ENCODE measurements at places on chromosomes 1 and 21.
A peak's percentile ranks its signal among the peaks of the same experiment; 100 is the strongest.

DNA sequence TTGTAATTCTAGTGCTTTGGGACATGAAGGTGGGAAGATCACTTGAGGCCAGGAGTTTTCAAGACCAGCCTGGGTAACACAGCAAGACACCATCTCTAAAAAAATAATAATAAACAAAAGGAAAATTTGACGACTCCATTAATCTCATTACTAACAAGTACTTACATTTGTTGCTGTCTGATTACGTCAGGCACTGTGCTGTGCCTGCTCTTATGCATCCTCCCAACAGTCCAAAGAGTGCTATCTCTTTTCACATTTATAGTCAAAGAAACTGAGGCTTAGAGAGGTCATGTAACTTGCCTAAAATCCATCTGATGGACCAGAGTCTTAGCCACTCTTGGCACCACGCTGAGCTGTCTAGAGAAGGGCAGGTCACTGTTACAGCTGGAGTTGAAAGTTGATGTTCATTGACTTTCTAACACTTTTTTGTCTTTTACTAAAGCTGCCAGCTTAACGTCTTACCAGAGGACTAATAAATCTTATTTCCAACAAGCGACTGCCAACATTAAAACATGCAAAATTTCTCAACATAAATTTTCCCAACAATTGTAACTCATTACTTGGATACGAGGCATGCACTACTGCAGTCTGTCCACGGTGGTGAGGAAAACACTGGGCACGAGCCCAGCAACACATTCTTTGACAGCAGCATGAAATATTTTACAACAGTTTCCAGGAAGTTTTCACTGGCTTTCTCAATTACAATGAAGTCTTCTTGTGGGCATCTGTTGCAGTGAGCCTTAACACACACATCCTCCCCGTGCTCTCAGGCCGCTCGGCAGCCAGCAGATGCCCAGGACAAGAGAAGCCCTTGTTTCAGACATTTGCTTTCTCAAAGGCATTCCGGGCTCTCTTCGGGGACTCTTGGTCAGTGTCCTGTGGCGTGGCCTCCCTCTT, 262.9 kb upstream of the PROX1 start:
- peak; percentile 71 for DNase-seq

DNA sequence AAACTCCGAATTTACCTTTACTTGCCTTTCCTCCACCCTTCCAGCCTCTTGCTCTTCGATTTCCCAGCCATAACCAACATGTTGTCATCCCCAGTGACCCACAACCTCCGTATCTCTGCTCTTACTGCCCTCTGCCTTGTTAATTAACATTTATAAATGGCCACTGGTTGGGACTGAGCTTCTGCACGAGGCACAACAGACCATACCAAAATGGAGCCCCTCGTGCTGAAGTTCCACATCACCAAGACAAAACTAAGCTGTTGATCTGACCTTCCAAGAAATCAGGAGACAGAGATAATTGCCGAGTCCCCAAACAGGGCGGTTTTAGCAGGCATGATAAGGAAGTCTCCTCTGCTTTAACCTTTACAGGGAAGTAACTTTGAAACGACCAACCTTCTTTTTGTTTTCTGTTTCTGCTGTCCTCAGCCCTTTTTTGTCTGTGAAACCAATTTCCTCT, 71.9 kb downstream of the NMNAT2 start:
- DNase-seq, result no peak

GRCh38 chr21:45470087-45470515, 65.1 kb downstream of the COL18A1 start:
- DNase-seq, result no peak

GRCh38 chr1:40305451-40305850, 11.6 kb downstream of the COL9A2 start:
- no peak for DNase-seq

DNA sequence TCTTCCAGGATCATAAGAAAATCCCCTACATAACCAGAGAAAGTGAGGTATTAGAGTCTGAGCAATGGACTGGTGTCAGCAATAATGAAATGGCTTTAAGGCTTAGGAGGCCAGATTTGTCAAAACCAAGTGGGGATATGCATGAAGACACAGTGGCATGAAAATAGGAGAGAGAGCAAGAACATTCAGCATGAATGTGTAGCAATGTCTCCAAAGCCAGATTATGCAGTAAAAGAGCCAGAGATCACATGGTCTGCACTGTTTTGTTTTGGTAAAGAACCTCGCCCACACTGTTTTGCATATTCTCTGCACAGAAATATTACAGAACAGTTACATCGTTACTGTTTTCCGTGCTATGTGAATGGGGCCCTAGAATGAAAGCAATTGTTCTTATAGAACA, 589.4 kb downstream of the PLPP3 start:
- no peak for DNase-seq

- no peak for DNase-seq
These were observed 8.2 kb upstream of the METTL18 start for GRCh38 chr1:169802888-169803287.

DNA sequence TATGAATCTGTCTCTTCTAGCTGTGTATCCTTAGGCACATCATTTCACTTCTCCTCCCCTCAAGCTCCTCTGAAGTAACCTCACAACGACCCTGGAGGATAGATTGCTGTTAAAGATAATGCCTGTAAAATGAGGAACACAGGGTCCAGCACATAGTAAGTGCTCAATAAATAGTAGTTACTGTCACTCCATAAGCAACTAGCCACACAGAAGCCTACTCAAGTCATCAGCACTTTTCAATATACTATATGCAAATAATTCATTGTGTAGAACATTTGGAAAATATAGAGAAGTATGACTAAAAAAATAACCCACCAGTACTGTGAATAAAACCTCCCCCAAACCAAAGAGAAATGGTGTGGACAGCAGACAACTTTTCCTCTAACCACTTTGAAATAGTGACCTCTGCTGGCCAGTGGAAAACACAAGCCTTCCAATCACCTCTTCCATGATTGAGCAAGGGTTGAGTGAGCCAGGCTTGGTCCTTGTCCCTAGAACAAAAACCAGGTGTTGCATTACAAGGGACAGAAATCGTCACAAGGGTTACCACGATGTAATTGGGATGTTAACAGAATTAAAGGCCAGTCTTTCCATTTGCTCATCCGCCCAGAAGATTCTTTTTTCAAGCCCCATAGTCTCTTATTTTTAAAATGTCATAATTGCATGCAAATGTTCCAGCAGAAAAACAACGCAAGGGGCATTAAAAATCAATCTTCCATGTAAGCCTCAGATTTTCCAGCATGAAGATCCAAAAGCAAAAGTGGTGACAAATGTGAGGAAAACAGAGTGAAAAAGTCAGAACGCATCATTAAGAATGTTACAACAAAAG, 15.7 kb upstream of the GLIS1 start:
- no peak for DNase-seq

- DNase-seq, result no peak
These were observed 756 bp upstream of the RBM34 start for GRCh38 chr1:235161685-235162327.
